ELF-1 (cell line): ENCODE measurements at places on chromosomes 6 and 20.

DNA sequence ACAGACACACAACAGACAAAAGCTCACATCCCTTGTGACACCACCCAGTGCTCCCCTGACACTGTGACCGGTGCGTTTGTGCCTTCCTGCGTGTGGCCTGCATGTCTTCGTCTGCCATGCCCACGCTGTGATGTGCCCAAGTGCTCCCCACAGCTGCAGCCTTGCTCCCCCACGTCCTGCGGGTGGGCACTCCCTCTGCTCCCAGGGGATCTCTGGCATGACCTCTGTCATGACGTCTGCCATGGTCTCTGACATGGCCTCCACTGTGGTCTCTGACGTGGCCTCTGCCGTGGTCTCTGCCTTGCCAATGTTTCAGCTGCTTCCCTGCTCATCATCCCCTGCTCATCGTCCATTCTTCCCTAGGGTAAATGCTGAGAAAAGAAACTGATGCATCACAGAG, 200.9 kb downstream of the DLL1 start:
- DNase-seq: peak; percentile 0

GRCh38 chr6:31727034-31727716, 1.9 kb downstream of the DDAH2 start:
- no peak for DNase-seq

- DNase-seq: no peak
These were observed 20.5 kb downstream of the RSPH9 start for GRCh38 chr6:43665376-43665775.

DNA sequence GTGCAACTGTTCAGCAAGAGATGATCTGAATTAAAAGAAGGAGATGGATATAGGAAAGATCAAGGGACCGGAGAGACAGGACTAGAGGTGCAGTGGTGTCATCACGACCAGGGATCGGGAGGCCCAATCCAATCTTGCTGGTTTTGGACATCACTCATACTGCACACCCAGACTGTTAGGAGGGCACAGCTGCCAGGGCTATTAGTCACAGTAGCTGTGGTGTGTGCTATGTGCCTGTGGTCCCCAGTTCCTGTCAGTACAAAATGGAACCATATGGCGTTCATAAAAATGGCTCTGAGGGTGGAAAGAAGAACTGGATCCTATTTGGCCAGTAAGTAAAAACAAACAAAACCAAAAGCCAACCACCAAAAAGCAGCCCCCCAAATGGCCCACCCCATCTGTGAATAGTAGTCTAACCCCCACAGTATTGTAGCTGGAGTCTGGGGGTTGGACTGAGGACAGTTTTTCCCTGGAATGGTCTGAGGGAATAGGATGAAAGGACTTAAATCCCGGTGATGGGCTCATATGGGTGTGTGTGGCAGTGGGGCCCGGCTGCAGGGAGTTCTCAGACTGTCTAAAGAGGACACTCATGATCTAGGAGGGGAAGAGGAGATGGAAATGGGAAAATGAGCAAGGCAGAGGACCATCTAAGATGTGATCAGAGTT, 9.3 kb upstream of the NNAT start:
- no peak for DNase-seq

DNA sequence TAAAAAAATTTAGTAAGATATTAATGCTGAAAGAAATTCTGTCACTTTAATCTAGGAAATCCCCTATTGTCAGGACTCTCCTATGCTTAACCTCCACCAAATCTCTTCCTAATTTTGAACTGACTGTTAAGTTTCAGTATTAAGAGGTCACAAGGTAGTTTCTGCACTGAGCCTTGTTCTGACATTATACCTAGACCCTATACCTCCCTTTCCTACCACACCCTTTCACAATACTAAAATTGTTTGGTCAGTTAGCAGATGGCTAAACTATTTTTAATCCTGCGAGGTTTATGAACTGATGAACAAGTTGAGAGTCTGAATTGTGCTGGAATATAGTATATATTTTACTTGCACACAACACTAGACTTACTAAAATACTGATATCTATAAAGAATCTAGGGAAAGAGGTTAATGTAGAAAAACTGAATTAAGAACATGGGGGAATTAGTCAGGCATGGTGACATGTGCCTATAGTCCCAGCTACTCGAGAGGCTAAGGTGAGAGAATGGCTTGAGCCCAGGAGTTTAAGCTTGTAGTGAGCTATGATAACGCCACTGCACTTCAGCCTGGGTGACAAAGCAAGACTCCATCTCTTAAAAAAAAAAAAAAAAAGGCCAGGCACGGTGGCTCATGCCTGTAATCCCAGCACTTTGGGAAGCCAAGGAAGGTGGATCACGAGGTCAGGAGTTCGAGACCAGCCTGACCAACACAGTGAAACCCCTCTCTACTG, 51.5 kb downstream of the HBS1L start:
- no peak for DNase-seq

- DNase-seq: peak; percentile 50
These were observed 55.2 kb upstream of the CITED2 start for GRCh38 chr6:139429580-139430145.

- no peak for DNase-seq
These were observed 452.1 kb downstream of the HDGFL1 start for GRCh38 chr6:23021487-23021886.

DNA sequence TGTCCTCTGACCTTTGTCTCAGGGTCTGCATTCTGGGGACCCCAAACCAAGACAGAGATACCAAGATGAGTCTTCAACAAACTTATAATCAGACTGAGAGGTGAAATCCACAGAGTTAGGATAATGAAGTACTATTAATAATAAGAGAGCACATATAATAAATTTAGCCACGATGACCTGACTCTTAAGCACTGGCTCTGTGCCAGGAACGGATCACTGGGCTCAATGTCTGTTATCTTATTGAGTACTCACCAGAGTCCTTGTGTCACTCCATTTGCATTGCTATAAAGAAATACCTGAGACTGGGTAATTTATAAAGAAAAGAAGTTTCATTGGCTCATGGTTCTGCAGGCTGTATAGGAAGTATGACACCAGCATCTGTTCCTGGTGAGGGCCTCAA, 18.9 kb upstream of the ITPR3 start:
- DNase-seq: no peak

DNA sequence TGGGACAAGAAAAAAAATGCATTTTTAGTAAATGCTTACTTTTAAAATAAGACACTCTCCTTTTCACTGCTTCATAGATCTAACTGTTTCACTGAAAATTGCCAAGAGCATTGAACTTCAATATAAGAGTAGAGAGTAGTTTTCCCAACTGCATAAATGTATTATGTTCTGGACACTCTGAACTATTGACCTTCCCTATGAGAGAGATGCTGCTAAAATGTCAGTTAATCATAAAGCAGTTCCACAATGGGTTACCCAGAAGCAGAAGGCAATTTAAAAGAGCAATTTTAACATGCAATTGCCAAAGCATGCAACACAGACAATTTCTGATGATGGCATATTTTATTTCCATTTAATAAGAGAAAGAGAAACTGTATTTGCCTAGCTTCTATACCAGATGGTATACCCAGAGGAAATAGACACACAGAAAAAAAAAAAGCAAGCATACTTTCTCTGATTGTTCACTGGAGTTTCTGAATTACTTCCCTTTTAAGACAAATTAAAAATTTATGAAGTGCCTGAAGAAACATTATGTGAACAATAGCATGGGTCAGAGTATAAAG, 279.1 kb upstream of the THEMIS start:
- no peak for DNase-seq

DNA sequence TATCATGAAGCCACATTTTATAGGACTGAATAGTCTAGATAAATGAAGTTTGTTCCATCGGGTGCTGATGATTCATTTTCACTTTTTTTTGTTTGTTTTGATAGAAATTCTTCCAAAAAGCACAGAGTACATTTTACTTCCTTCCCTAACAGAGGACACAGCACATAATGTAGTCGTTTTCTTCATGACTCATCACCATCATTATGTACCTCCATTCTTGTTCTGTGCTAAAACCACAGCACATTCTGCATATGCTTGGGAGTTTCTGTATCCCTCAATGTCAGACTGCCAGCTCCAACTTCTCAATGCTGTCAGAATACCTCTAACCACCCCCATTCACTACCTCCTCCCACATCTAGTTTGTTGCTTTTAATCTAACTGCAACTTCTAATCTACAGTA, 1004.9 kb upstream of the ADGRB3 start:
- no peak for DNase-seq

DNA sequence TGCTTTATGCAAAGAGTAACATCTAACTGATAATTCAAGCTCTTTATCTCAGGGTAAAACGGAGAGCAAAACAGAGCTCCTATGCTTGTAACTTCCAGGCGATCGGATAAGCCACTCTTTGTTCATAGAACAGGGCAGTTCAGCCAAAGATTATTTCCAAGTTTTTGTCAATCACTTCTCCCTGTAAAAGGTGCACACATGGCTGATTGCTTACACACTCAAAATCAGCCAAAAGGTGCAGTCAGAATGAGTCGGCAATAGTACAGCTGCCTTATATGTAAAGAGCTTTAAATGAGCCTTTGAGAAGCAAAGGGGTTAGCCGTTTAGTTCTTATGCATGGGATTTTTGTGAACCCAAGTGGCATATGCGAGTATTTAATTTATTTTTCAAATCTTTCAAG, 449.6 kb upstream of the POU3F2 start:
- no peak for DNase-seq

- no peak for DNase-seq
These were observed 271.4 kb downstream of the ALDH8A1 start for GRCh38 chr6:134678436-134678889.

GRCh38 chr6:37085198-37085597, 79.7 kb downstream of the FGD2 start:
- no peak for DNase-seq

DNA sequence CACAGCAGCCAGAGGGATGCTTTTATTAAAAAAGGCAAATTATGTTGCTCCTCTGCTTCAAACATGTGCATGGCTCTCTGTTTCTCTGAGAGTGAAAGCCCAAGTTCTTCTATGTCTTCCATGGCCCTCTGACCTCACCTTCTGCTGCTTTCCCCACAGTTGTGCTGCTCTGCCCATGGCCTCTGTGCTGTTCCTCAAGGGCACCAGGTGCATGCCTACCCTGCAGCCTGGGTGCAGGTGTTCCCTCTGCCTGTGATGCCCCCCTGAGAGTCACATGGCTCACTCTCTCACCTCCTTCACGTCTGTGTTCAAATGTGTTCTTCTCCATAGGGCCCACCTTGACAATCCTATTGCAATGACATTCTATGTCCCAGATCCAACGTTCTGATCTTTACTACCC, 477.0 kb upstream of the CHD6 start:
- DNase-seq: no peak

DNA sequence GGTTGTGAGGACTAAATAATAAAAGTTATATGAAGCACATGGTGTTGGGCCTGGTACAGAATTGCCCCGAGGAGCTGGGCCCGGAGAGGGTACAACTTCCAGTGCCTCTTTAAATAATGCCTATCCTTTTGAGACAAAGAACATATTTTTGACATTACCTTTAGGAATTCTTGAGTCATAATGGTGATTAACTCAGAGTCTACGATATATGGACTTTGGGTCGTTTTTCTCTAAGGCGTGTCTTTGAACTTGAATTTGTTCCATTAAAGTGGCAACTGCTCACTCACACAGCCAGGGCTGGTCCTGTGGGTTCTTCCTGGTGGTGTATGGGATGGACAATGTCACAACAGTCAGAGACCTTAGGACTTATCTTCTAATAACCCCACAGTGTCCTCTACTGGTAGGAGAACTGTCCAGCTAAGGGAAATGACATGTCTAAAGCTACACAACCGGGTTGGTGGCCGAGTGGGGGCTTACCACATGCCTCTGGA, 106.5 kb downstream of the CDC5L start:
- DNase-seq: peak; percentile 28

GRCh38 chr6:25601800-25602673, 50.0 kb upstream of the SCGN start:
- no peak for DNase-seq

GRCh38 chr6:47414423-47415167, 63.0 kb upstream of the CD2AP start:
- no peak for DNase-seq

DNA sequence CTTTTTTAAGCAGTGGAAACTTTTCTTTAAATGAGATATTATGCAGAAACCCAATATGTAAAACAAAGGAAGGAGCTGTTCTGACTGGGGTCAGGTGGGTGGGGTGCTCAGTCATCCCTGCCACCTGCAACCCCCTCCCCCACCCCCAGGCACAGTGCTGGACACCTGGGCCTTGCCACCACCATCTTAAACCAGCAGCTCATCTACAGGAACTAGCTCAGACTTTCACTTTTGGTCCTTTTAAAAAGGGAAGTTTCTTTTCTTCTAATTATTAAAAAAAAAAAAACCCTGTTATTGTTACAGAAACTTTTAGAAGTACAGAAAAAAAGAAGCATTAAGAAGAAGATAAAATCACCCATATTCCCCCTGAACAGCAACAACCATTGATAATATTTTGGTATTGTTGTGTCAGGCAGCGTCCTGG, 37.1 kb downstream of the PPP1R16B start:
- DNase-seq: no peak

- no peak for DNase-seq
These were observed 223.7 kb upstream of the QKI start for GRCh38 chr6:163190786-163191185.

- no peak for DNase-seq
These were observed 8.0 kb downstream of the CSE1L start for GRCh38 chr20:49054056-49054643.

GRCh38 chr6:45727228-45727627, 288.4 kb downstream of the CLIC5 start:
- no peak for DNase-seq

GRCh38 chr6:18022398-18023231, 35.2 kb upstream of the KIF13A start:
- peak; percentile 92 for DNase-seq

DNA sequence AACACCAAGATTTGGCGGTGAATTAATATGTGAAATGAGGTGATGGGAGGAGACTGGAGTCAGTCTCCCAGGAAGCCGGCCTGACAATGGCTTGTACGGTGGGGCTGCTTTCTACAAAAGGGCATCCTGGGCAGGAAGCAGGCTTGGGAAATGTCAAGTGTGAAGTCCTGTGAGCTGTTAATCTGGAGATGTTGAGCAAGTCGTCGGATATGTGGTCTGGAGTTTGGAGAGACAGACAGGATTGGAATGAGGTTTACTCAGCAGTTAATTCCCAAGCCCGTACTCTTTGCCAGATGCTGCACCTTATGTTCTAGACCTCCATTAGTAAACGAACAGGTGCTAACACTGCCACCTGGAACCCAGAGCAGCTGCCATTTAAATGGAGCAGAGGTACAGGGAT, 107.7 kb upstream of the FOXC1 start:
- peak; percentile 12 for DNase-seq

GRCh38 chr20:48858075-48858790, 30.4 kb upstream of the PREX1 start:
- no peak for DNase-seq
